Smooth muscle cell of the pulmonary artery (primary cell): ENCODE measurements at places on chromosomes 5 and 9. TPM values are rescaled to one million over a fixed set of nuclear protein-coding genes. Genes with fewer than 3 reads are reported as not detected.

PCDHB2 gene
- 3.6 and 4.4 TPM in 2 replicates for total RNA-seq

FKBP15 gene
- 21.7 and 24.9 TPM in 2 replicates for total RNA-seq

PNPLA7 gene
- 1.1 and 2.0 TPM in 2 replicates for total RNA-seq

ENTREP1 gene
- 0.26 and 0.33 TPM in 2 replicates for total RNA-seq
